Right ventricle myocardium inferior (tissue), 1 donor: ENCODE measurements at places on chromosomes 5 and 9. TPM values are rescaled to one million over a fixed set of nuclear protein-coding genes. Genes with fewer than 3 reads are reported as not detected.

- no peak for DNase-seq
These were observed 128.4 kb downstream of the ANXA1 start for GRCh38 chr9:73280113-73280512.

Gene ANKRD34B
- not detected for total RNA-seq

DNA sequence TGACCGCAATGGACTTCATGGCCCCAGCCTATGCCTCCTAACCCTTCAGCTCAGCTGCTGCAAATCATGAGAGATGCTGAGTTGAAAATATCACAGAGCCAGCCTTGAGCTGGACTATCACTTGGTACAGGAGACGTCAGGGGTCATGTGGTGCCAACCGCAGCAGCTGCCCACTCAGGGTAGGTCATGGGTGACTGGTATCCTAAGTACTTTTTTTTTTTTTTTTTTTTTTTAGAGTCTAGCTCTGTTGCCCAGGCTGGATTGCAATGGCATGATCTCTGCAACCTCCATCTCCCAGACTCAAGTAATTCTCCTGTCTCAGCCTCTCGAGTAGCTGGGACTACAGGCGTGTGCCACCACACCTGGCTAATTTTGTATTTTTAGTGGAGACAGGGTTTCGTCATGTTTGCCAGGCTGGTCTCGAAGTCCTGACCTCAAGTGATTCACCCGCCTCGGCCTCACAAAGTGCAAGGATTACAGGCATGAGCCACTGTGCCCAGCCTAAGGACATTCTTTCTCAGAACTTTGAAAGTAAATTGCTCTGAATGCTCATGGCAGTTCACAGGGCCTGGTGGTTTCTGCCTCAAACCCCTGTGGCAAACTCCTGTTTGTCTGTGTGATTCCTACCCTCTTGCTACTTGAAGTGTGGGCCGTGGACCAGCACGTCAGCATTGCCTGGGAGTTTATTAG, 21.3 kb downstream of the WWC1 start:
- DNase-seq: no peak

- DNase-seq: no peak
These were observed 112.1 kb upstream of the IL6ST start for GRCh38 chr5:56106837-56107236.

Gene CTNND2
- total RNA-seq: 1.7 TPM

DNA sequence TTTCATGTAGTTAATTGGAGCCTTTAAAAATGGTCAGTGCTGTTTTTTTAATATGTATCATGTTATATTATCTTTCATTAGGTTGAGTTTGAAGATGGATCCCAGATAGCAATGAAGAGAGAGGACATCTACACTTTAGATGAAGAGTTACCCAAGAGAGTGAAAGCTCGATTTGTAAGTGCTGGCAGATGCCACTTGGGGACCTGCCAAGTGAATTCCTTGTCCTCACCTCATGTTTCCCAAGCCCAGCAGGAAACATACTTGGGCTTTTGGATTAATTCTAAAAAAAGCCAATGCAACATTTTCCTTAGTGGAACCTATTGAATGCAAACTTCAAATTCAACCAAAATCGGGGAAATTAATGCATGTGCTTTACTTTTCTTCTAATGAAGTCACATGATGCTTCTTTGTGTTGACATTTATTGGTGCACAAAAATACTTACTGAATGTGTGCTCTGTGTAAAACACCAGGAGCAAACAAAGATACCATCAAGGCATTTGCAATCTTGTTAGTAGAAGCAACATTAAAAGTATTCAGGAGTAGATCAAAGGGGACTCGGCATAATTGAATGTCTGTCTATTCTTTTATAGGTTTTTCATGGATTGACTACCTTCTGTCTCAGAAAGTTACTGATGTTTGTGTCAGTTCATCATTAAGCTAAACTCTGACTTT, 412.1 kb downstream of the KDM4C start:
- no peak for DNase-seq

GRCh38 chr5:152688561-152689249, 283.6 kb upstream of the NMUR2 start:
- no peak for DNase-seq

Gene TSLP
- 6.0 TPM for total RNA-seq

- no peak for DNase-seq
These were observed 57.9 kb downstream of the CSNK1A1 start for GRCh38 chr5:149493316-149493715.

DNA sequence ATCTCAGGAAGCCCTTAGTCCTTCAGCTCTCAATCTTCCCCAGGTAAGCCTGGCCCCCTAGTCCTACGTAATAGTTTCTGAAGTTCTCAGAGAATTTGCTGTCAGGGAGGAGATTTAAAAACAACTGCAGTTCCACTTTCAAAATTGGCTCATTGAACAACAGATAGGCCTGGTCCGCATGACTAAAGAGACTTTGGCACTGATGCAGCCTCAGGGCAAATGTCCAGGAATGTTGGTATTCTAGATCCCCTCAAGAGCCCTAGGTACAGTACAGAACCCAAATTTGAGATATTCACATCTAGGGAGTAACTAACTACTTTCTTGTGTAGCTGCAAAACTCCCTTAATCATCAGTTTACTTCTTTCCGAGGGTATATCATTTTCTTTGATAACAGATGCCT, 162.8 kb downstream of the GABRG2 start:
- DNase-seq: no peak

DNA sequence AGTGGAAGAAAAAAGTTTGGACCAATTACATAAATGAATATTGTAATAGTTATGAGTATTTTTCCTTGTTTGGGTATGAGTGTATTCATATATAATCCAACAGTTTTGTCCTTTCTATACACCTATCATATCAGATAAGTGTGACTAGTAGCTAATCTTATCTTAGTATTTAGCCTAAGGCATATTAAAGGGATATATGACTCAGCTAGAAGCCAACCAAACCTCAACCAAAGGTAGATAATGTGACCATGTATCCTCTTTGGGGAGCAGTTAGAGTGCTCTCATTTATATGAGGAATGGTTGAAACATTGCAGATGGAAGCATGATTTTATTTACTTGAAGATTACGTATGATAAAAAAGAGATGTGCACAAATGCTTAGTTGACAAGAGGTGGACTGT, 370.0 kb upstream of the CTNND2 start:
- DNase-seq: no peak

DNA sequence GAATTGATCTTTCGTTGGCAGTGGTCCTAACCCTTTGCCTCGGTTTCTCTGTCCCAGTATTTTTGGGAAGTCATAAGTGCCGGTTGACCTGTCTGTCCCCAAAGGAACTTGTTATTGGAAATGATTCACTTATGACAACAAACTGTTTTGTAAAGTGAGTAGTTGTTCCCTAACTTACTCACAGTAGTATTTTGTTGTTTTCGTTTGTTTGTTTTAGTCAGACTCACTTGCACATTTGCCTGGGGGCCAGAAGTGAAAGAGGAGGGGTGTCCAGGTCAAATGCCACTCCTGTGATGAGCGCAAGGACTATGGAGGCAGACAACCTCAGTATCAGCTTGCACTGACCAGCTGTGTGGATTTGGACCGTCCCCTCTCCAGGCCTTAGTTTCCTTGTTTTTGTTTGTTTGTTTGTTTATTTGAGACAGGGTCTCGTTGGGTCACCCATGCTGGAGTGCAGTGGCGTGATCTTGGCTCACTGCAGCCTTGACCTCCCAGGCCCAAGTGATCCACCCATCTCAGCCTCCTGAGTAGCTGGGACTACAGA, 47.3 kb downstream of the ANKRD55 start:
- no peak for DNase-seq

DNA sequence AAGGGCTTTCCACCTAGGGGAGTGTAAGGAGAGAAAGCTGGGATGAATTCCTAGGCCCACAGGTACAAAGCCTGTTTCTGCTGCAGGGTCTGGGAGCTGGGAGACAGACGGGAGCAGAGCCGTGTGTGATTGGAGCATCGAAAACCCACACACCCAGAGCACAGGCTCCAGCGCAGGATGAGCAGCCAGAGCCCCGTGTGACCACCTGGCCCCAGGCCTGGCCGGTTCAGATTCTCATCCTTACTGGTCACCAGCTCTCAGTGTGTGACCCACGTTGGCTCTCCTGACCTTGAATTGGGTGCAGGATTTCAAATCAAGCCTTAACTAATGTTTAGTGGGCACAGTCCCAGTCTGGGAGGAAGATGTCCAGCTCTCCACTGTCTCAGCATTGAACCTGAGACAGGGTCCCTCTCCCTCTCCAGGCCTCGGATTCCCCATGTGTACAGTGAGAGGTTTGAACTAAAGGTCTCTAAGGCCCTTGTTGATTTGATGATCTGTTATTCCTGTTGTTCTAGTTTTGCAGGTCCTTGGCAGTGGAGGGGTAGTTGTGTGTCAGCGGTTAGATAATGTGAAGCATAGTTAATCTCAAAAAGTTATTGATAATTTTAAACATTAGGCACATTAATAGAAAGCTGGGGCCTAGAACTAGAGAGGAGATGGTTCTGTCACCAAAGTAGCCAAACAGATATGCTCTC, 50.1 kb downstream of the PPARGC1B start:
- DNase-seq: no peak

Gene TTC16
- total RNA-seq: 0.30 TPM

Gene MYOZ3
- total RNA-seq: 5.5 TPM

- no peak for DNase-seq
These were observed 45.1 kb upstream of the ROR2 start for GRCh38 chr9:91995000-91995655.

- DNase-seq: no peak
These were observed 154.2 kb upstream of the TNPO1 start for GRCh38 chr5:72662305-72662704.
